ENCODE measurements at places on chromosomes 6 and 20. TPM values are rescaled to one million over a fixed set of nuclear protein-coding genes. Genes with fewer than 3 reads are reported as not detected.

HSD17B8 gene
- 9.3 TPM for total RNA-seq

OOEP gene
- 0.84 TPM for total RNA-seq

SLC24A3 gene
- total RNA-seq = not detected

NRN1 gene
- total RNA-seq = 0.86 TPM

DLK2 gene
- total RNA-seq = 0.45 TPM

RNF144B gene
- total RNA-seq = 2.1 TPM

PNPLA1 gene
- not detected for total RNA-seq

BTBD3 gene
- 6.6 TPM for total RNA-seq

TMEM217 gene
- total RNA-seq = 2.9 TPM

FNDC11 gene
- total RNA-seq = 0.66 TPM

LRRC1 gene
- total RNA-seq = 4.5 TPM

ROS1 gene
- not detected for total RNA-seq

RBM12 gene
- total RNA-seq = 130 TPM

OR2B6 gene
- total RNA-seq = not detected

SULF2 gene
- 1.1 TPM for total RNA-seq

RRAGD gene
- total RNA-seq = 4.5 TPM

RAB23 gene
- 3.5 TPM for total RNA-seq
